Choroid plexus epithelial cell (primary cell): ENCODE measurements at places on chromosomes 4 and X.

- peak; percentile 83 for DNase-seq
Measured at GRCh38 chr4:122542411-122543236, 78.2 kb downstream of the IL21 start.

DNA sequence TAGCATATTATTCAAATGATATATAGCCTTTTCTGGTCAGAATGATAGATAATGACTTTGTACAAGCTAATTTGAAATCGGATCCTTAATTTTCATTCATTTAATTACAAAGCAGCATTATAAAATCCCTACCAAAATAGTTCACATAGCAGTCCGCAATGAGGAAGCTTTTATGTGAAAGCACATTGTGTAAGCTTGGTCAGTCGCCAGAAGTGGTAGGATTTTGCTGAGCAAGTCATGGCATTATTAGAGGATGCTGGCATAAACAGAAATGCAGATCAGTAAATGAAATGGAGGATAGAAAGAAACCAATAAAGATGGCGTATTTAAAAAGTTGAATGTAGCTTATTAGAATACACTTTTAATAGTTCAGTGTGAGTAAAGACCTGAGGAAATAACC, 93.2 kb upstream of the DIAPH2 start:
- no peak for DNase-seq

DNA sequence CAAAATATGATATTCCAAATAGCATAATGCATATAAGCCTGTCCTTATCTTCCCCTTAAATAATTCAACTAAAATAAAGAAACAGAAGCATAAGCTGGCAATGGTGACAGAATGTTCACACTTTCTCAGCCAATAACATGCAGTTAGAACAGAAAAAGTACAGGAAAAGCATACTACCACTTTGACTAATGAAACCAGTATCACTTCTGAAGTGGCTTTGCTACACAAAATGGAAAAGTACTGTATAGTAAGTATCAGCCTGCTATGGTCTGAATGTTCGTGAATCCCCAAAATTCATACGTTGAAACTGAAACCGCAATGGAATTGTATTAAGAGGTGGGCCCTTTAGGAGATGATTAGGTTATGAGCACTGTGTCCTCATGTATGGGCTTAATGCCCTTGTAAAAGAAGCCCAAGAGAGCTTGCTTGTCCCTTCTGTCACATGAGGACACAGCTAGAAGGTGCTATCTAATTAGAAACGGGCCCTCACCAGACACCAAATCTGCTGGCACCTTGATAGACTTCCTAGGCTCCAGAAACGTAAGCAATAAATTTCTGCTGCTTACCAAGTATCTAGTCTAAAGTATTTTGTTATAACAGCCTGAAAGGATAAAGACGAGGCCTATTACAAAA, 102.6 kb downstream of the PRDM5 start:
- DNase-seq: no peak

DNA sequence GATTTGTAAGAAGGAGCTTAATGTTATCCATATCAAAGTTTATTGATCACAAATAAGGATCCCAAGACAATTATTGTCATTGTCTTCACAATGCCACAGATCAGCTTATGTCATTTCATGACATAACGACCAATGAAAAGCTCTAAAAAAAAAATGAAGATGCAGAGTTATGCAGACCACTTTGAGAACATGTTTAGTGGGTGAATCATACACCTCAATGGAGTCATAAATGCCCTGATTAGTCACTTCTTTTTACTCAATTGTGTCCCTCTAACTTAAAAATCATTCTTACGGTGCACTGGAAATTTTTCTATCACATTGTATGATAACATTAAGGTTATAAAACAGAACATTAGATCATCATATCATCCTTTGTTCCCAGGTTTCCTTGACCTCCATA, 87.6 kb upstream of the GABRG1 start:
- peak; percentile 2 for DNase-seq

DNA sequence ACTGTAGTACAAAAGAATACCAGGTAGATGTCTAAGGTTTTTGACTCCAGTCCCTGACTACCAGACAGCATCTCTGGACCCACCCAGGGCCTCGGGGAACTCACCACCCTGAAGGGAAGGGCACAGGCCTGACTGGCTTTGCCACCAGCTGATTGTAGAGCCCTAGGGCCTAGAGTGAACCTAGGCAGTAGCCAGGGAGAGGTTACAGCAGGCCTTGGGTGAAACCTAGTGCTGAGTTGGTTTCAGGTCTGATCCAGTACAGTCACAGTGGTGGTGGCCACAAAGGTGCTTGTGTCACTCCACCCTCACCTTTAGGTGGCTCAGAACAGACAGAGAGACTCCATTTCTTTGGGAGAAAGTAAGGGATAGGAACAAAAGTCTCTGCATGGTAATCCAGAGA, 244.8 kb downstream of the KLHL13 start:
- no peak for DNase-seq
